ENCODE measurements at places on chromosomes 11 and 22.

- DNase-seq: peak; percentile 35
Observed at GRCh38 chr11:19258641-19259230, 18.0 kb upstream of the E2F8 start.

DNA sequence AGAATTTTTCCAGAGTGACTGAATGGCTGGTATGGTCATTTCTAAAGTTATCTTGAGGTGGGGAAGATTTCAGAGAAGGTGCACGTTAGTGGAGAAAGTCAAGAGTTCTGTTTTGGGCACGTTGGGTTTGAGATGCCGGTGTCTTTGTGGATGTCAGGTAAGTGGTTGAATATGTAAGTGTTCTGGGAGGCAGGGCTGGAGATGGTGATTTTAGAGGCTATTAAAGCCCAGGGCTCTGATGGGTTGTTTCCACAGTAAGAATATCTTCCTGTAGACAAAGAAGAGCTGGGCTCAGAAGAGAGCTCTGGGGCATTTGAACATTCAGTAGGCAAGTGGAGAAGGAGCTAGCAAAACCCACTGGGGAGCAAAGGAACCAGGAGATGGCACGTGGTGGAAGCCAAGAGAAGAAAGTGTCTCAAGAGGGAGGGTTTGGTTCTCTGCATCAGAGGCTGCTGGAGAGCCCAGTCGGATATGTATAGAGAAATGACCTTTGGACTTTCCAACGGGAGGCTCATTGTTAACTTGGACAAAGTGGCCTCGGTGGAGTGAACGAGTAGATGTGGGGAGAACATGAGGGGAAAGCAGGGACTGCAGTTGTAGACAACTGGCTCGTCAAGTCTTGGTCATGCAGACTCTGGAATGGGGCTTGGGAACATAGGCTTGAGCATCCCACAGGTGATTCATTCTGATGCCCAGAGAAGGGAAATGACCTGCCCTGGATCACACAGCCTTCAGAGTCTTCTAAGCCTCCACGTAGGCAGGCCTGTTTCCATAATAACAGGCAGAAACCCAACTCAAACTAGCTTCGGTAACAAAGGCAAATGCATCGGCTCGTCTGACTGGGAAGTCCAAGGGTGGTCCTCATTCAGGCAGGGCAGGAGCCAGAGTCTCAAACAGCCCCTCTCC is 98.4 kb upstream of the PARVA start:
- DNase-seq: no peak

GRCh38 chr22:49068861-49069500 is 758.7 kb downstream of the BRD1 start:
- no peak for DNase-seq

DNA sequence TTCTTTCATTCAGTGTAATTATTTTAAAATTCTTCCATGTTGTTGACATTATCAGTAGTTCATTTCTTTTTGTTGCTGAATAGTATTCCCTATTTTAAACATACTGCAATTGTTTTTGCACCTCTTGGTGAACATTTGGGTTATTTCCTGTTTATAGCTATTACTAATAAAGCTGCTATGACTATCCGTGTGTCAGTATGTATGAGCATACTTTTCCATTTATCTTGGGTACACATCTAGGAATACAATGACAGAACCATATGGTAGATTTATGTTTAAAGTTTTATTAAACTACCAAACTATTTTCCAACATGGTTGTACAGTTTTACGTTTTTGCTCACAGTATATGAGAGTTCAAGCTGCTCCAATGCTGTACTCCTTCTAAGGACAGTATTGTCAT is 22.0 kb upstream of the FIBIN start:
- DNase-seq: no peak

- peak; percentile 65 for DNase-seq
Observed at GRCh38 chr11:3840870-3841425, at the start of gene RHOG. RHOG (minus strand) TSS chr11:3840959; CDS start chr11:3828138, 12,821 bp downstream.

DNA sequence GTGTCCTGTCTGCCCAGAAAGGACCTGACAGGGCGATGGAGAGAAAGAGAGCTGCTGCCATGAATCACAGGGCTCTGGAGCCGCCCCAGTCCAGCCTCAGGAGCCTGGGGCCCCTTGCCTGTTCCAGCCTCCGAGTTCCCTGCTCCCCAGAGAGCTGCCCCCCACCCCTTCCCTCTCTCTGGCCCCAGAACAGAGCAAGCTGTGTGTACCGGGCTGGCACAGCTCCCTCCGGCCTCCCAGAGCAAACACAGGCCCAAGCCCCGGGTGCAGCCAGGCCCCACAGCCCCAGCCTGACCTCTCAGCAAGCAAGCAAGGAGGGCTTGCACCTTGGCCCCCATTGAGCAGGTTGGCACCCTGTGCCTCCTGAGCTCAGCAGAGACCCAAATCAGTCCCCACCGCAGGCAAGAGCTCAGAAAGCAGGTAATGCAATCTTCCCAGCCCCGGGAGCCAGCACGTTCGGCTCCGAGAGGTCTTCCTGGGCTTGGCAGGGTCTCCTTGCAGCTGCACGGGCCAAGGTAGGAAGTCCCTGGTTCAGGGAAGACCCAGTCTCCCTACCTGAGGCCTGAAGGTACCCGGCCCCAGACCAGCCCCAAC is 1.4 kb downstream of the PACSIN3 start:
- DNase-seq: no peak

GRCh38 chr11:134052988-134053945 is 15.6 kb upstream of the JAM3 start:
- no peak for DNase-seq

DNA sequence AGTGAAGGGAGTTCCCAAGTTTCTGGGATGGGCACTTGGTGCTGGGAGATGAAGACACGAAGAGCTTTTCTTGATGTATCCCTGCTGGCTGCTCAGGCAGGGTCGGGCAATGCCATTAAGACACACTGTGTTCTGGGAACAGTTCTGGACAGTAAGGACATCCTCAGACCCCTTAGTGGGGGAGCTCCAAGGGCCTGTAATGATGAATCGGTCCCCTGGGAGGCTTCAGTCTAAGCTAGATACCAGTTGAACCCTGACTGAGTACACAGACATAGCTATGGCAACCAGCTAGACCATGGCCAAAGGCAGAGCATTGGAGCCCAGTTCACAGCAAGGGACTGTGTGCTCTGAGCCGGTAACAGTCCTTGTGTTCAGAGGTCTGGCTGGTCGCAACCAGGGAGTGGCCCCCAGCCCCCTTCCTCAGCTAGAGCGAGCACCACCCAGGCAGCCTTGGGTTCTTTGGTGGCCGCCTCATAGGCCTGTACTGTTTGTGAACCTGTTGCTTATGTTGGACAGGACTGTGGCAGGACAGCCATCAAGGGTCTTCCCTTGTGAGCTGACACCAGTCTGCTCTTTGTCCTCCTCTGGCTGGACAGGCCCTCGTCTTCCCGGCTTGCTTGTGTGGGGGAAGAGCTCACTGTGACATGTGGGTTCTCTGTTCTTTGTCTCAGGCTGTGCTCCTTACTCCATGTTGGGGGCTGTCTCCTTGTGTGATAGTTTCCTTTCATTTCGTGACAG is 25.0 kb downstream of the MED15 start:
- DNase-seq: no peak

All from SK-N-DZ (cell line).